ENCODE measurements at places on chromosomes 4 and X.
A peak's percentile ranks its signal among the peaks of the same experiment; 100 is the strongest.

GRCh38 chr4:162075726-162076125 lies 88.1 kb downstream of the FSTL5 start:
- DNase-seq = no peak

GRCh38 chr4:175325230-175325629 lies 407.1 kb downstream of the ADAM29 start:
- no peak for DNase-seq

- peak; percentile 42 for DNase-seq
Observed at GRCh38 chrX:48083212-48083611, 11.8 kb upstream of the ZNF630 start.

- DNase-seq = no peak
Observed at GRCh38 chrX:45266456-45266855, 65.8 kb upstream of the DIPK2B start.

- DNase-seq = no peak
Observed at GRCh38 chrX:42273387-42273786, 350.0 kb upstream of the CASK start.

DNA sequence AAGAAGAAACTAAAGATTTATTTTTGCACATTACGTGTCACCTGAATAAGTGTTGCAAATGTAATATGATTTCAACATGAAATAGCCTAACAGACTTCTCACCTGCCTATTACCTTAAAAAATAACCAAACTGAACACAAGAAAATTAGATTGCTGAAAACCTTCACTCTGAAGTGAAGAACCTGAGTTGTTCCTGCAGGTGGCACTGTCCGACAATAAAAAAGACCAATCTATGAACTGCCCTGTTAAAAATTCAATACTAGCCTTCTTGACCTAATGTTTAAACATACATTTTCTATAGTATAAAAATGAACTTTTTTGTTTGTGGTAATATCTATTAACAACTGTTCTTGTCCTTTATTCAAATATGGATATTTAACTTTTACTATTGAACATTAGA lies 69.2 kb upstream of the PNPLA4 start:
- DNase-seq = no peak

- DNase-seq = no peak
Observed at GRCh38 chr4:1055721-1056590, 44.5 kb downstream of the FGFRL1 start.

DNA sequence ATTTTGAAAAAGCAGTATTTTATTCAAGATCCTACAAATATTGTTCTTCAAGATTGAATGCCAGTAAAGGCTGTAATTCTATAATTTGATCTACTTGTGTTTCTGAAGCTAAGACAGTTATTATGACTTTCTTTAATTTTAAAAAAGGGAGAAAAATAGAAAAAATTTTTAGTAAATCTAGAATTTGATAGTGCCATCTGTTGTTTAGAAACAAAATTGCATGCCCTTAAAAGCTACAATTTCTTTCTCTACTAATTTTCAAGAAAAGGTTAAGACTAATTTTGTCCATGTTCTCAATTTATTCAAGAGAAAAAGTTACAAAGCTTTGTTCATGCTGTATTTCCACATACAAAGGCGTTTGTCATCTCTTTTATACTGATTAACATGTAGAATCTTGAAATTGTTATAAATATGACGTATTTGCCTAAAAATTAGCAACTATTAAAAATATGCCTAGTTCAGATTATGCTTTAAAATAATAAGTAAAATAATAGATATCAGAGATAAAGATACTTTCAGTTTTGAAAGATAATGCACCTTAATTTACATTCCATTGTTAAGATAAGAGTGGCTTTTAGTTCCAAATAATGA lies 25.6 kb upstream of the MMRN1 start:
- DNase-seq = no peak

DNA sequence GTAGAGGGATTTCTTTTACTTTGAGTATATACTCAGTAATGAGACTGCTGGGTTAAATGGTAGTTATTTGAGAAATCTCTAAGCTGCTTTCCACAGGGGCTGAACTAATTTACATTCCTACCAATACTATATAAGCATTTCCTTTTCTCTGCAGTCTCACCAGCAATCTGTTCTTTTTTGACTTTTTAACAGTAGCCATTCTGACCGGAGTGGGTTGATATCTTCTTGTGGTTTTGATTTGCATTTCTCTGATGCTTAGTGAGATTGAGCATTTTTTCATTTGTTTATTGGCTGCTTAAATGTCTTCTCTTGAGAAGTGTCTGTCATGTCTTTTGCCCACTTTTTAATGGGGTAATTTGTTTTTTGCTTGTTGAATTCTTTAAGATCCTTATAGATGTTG lies 43.3 kb downstream of the SPCS3 start:
- no peak for DNase-seq

GRCh38 chr4:53463340-53463739 lies 85.9 kb downstream of the FIP1L1 start:
- DNase-seq = no peak

GRCh38 chrX:15359701-15360100 lies 24.4 kb upstream of the PIGA start:
- no peak for DNase-seq

- DNase-seq = no peak
Observed at GRCh38 chrX:7330971-7331746, 183.2 kb upstream of the PUDP start.

- no peak for DNase-seq
Observed at GRCh38 chrX:12332786-12333347, 194.6 kb downstream of the FRMPD4 start.

GRCh38 chr4:6768539-6768905 lies 14.0 kb upstream of the KIAA0232 start:
- no peak for DNase-seq

DNA sequence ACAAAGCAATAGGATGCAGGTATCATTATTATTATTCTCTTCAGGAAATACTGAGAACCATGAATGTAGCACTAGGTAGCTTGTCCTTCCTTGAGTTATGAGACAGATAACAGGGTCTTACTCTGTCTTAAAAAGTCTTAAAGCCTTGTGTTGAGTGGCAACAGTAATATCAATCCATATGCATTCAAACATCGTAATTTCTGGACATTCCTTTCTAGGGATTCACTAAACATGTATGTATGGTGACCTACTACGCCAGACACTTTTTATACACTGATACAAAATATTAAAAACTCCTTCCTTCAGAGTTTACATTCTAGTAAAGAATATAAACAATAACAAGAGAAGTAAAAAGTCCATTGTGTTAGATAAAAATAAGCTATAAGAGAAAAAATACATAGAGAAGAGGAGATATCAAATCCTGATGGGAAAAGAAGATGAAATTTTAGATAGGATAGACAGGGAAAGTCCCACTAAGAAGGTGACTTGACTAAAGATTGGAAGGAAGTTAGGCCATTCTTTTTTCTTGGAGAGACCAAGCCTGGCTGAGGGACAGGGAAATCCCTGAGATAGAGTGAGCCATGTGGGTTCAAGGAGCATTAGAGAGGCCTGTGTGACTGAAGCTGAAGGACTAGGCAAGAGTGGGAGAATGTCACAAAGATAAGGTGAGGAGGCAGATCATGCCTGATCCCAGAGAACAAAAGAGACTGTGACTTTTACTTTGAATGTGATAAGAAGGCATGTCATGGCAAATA lies 5.0 kb upstream of the DDX60L start:
- no peak for DNase-seq

DNA sequence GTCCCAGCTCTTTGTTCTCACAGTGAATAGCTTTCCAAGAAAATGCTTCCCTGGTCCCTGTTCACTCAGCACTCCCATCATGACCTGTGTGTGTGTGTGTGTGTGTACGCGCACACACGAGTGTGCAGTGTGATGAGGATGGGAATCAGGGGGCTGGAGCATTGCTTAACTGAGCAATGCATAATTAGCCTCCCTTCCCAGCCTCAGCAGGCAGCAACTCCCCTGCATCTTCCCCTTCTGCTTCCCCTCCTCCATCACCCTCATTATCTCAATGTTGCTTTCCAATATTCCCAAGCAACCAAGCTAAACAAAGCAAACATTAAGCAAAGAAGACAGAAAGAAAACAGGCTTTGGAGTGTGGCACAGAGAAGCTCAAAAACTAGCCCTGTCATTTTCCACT lies 137.0 kb downstream of the RBM47 start:
- DNase-seq = no peak

GRCh38 chr4:53889326-53890055 lies 174.9 kb downstream of the CHIC2 start:
- DNase-seq = no peak

GRCh38 chrX:40414335-40414734 lies 166.4 kb upstream of the ATP6AP2 start:
- no peak for DNase-seq

DNA sequence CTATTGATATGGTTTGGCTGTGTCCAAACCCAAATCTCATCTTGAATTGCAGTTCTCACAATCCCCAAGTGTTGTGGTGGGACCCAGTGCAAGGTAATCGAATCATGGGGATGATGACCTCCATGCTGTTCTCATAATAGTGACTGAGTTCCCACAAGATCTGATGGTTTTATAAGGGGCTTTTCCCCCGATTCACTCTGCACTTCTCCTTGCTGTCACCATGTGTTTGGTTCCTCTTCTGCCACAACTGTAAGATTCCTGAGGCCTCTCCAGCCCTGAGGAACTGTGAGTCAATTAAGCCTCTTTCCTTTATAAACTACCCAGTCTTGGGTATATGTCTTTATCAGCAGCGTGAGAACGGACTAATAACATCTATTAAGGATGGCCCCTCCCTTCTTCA lies 68.8 kb downstream of the FBXW7 start:
- DNase-seq = no peak

DNA sequence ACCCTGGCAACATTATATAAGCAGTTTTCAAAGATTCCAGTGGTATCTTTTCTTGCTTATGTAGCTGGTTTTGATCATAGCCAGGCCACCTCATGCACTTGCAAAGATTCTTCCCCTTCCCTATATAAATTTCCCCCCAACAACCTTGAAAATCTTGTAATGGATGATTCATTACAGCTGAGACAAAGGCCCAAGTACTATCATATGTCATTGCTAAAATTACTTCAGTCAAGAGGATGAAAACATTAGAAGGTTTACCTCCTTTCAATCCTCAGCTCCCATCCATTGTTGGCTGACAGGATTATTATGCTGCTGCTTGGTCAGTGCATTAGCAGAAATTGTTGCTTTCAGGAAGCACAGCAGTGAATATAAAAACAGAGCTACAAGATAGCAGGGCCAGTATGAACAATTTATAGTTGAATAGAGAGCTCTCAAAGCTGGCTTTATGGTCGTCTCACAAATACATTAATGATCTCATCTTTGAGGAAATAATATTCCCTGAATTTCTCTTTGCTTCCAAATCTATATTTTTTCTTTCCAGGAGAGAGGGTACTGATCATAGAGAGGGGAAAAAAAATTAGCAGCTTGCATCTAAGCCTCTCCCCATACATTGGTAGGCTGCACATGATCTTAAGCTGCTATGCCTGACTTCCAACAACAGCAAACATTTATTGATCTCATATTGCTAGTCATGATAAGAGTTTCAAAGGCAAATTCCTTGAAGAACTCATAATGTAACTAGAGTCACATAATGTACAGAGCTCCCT lies 7.7 kb upstream of the ARHGEF38 start:
- DNase-seq = no peak

- no peak for DNase-seq
Observed at GRCh38 chr4:5110901-5111300, 59.6 kb downstream of the STK32B start.

- no peak for DNase-seq
Observed at GRCh38 chr4:104901438-104901837, 245.2 kb upstream of the TET2 start.

DNA sequence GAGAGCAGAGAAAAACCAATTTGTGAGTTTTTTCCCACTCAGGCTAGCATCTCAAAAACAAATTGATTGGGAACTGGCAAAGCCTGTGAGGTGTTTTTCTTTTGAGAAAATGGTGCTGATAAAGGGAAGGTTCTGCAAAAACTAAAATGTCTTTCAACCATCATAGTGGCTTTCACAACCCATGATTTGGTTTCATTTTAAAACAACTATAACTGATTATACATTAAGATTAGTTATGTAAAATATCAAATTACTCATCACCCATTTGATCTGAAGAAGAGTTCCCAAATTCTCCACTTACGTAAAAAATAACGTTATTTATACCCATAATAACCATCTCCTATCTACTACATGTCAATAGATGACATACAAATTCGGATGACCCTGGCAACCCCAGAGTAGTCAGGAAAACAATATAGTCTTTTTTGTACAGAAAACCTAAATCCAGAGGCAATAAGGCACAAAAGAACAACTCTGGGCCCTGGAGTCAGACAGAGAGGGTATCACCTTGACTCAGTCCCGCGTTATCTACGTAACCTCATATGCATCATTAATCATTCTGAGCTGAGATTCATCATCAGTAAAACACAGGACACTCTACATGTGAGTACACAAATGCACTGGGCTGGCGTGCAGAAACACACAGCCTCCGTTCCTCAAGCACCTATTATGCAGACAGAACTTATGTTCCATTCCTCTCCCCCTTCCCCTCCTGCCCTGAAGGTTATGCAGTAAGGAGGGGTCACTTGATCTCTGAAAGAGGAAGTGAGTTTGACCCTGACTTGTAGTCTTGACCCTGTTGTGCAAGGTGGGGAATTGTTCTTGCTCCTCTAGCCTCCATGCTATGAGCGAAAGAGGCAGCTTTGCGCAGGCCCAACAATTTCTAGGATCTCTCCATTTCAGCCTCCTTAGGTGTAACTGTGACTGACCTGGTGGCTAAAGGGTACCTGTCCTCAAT lies 82.2 kb downstream of the SLC9A7 start:
- no peak for DNase-seq

DNA sequence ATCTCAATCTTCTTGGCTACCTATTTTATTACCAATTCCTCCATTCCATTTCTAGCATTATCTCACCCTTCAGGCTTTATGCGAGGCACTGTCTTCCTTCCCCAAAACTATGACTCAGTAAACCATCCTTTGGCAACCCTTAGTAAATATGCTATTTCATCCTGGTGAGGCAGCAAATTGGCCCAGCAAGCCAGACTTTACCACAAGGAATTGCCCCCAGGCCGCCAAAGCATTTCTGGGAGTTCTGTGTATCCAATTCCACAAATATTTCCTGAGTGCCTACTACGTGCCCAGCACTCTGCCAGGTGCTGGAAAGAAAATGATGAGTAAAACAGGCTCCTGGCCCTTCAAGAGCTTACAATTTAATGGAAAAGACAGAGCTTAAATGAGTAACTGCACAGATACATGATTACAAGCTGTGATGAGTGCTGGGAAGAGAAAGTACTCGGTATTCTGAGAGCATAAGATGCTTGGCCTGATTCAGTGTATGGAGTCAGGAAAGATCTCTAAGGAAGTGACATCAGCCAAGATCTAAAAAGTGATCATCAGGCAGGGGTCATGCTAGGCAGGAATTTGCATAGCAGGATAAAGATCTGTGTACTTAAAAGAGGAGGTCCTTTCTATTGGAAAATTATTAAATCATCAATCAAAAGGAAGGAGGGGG lies 193.8 kb downstream of the ADAMTS3 start:
- DNase-seq = no peak

GRCh38 chr4:57971261-57971660 lies 861.1 kb upstream of the IGFBP7 start:
- DNase-seq = no peak

DNA sequence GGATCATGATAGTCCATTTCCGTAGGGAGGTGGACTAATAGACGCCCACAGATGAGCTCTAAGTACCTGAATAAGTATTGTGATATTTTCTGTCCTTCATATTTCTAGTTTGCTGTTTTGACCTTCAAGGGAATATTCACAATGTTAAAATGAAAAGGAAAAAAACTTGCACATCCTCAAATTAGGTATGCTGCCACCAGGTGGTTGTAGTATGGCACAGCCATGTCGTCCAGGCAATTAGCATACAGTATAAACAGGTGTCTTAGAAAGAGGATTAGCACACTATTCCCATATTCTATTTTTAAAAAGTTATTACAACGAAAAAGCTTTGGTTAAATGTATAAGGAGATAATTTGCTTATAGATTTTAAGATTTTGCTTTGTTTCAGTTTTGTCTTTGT lies 802.0 kb downstream of the RPA4 start:
- DNase-seq = no peak
